Mesothelial cell of epicardium (in vitro differentiated cells): ENCODE measurements at places on chromosomes 3 and 15. TPM values are rescaled to one million over a fixed set of nuclear protein-coding genes. Genes with fewer than 3 reads are reported as not detected.

- DNase-seq, result no peak
- no peak within 1 kb of the TSS for H3K27ac ChIP-seq
- no peaks in the 10 kb centered on the region for H3K36me3 ChIP-seq
- H3K27me3 ChIP-seq, result peaks cover 26% of the 10 kb centered on the region
- H3K4me1 ChIP-seq, result peaks cover 5% of the 10 kb centered on the region
Observed at GRCh38 chr3:50190936-50191660, at the start of gene GNAT1. TSS of gene GNAT1 (plus strand) at chr3:50191610. CDS start at chr3:50191726, 116 bp downstream.

Gene MST1R
- total RNA-seq, result 3.8 to 7.0 TPM (median 4.3 TPM) in 3 replicates

Gene NEK11
- 9.8 to 11.3 TPM (median 11.0 TPM) in 3 replicates for total RNA-seq

GRCh38 chr15:79311901-79312553 is 1.1 kb downstream of the TMED3 start:
- H3K36me3 ChIP-seq, result peaks cover 34% of the 10 kb centered on the region
- H3K27ac ChIP-seq, result peak overlapping the region; percentile 80
- peaks cover 35% of the 10 kb centered on the region for H3K27me3 ChIP-seq
- no peak for DNase-seq
- H3K4me3 ChIP-seq, result peak overlapping the region; percentile 76

- no peak for DNase-seq
- peaks cover 50% of the 10 kb centered on the region for H3K4me1 ChIP-seq
- H3K27me3 ChIP-seq, result peaks cover 32% of the 10 kb centered on the region
- H3K27ac ChIP-seq, result no peak overlapping the region
Observed at GRCh38 chr15:92155934-92156333, 237.7 kb upstream of the ST8SIA2 start.

DNA sequence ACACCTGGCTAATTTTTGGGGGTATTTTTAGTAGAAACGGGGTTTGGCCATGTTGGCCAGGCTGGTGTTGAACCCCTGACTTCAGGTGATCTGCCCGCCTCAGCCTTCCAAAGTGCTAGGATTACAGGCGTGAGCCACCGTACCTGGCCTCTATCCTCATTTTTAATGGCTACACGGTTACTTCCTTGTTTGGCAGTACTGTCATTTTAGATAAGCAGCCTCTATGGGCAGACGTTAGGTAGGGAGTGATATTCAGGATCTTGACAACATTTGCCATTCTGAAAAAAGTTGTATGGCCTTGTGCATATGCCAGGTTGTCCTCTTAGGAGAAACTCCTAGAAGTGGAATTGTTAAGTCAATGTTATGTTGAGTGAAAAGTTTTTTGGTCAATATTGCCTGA is 141.7 kb downstream of the ITPR1 start:
- DNase-seq, result no peak
- H3K4me1 ChIP-seq, result no peaks in the 10 kb centered on the region
- no peak overlapping the region for H3K27ac ChIP-seq
- no peak overlapping the region for H3K4me3 ChIP-seq
- no peaks in the 10 kb centered on the region for H3K36me3 ChIP-seq
- peaks cover 29% of the 10 kb centered on the region for H3K27me3 ChIP-seq

Gene MINAR1
- total RNA-seq, result 2.2 to 2.6 TPM (median 2.4 TPM) in 3 replicates

- no peaks in the 10 kb centered on the region for H3K4me1 ChIP-seq
- DNase-seq, result no peak
- H3K4me3 ChIP-seq, result no peak overlapping the region
- no peaks in the 10 kb centered on the region for H3K27me3 ChIP-seq
- H3K27ac ChIP-seq, result no peak overlapping the region
Observed at GRCh38 chr3:162973428-162973917, 1476.9 kb downstream of the OTOL1 start.

- H3K27ac ChIP-seq, result no peak overlapping the region
- DNase-seq, result no peak
- H3K4me1 ChIP-seq, result peaks cover 9% of the 10 kb centered on the region
- no peak overlapping the region for H3K4me3 ChIP-seq
Observed at GRCh38 chr3:37537914-37538691, 323.6 kb upstream of the CTDSPL start.

DNA sequence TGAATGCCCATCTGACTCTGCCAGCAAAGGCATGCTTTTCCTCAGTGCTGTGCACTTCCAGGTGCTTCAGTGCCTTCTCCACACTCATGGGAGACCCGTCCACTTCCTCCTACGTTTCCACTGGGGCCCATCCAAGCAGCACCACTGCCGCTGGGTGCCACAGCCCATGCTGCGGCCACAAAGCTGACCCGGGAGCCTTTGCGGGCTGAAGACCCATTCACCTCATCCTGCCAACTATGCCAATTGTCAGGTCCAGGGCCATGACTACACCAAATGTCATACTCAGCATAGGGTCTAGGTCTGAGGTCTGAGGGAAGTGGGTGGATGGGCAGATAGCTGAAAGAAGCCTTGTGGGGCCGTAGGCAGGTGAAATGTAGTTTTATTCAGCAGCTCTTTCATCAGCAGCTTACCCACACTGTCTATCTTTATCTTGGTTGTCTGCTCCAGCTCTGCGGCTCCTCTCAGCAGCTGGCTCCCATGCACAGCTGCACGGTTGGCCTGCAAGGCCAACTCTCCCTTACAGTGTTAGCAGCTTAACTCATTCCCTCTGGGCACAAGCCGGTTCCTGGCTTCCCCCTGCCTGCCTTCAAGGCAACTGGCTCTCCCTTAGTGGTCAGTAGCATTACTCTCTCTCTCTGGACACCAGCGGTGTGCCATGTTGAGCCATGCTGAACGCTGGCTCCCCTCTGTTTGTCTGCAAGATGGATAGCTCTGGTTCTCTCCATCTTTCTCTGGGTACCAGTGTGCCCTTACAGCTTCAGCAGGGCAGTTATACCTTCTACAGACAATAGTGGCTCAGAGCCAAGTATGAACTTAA is 63.7 kb upstream of the SIAH2 start:
- no peak overlapping the region for H3K27ac ChIP-seq
- no peak overlapping the region for H3K4me3 ChIP-seq
- peaks cover 8% of the 10 kb centered on the region for H3K4me1 ChIP-seq
- H3K36me3 ChIP-seq, result no peaks in the 10 kb centered on the region
